ENCODE measurements at places on chromosomes 7 and 10.

DNA sequence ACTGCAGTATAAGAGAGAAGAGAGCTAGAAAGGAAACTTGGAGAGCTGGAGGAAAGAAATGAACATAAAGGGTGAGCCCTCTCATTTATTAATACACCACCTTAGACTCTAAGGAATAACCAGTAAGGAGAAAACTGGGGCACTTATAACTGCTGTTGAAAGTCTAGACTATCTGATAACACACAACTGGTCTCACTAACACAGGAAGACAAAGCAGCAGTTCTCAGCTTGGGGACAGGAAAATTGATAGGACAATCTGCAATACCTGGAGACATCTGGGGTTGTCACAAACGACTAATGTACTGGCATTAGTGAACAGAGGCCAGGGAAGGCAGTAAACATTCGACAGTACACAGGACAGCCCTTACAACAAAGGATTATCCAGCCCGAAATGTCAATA lies 6.8 kb downstream of the ELMO1 start:
- DNase-seq = no peak

GRCh38 chr10:18683427-18683826 lies 24.2 kb downstream of the ARL5B start:
- no peak for DNase-seq

GRCh38 chr10:92692697-92693533 lies 3.2 kb downstream of the HHEX start:
- no peak for DNase-seq

DNA sequence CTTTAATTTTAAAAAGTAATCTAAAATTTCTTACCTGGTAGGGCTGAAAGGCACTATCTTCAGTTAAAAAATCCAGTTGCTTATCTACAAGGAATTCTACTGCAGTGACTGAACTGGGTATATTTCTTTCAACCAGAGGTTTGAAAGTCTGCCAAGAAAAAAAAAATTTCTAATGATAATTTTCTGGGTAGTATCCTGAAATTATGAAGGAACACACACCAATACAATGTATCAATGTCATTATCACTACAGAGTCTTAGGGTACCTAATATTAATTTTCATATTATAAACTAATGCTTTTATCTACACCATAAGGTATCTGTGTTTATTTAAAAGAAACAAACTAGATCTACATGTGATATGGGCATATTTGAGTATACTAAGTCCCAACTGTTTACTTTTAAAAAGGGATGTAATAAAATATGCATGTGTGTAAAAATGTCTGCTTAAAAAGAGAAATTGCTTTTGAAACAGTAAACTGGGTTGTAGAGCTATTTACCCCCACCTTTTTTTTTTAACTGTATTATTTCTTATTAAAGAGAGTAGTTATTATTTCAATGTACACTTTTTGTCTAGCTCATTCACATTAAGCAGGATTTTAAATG lies 131.6 kb downstream of the NRBF2 start:
- no peak for DNase-seq

GRCh38 chr7:2909471-2910039 lies 65.4 kb upstream of the GNA12 start:
- DNase-seq = no peak

GRCh38 chr7:51539840-51540239 lies 223.2 kb upstream of the COBL start:
- no peak for DNase-seq

DNA sequence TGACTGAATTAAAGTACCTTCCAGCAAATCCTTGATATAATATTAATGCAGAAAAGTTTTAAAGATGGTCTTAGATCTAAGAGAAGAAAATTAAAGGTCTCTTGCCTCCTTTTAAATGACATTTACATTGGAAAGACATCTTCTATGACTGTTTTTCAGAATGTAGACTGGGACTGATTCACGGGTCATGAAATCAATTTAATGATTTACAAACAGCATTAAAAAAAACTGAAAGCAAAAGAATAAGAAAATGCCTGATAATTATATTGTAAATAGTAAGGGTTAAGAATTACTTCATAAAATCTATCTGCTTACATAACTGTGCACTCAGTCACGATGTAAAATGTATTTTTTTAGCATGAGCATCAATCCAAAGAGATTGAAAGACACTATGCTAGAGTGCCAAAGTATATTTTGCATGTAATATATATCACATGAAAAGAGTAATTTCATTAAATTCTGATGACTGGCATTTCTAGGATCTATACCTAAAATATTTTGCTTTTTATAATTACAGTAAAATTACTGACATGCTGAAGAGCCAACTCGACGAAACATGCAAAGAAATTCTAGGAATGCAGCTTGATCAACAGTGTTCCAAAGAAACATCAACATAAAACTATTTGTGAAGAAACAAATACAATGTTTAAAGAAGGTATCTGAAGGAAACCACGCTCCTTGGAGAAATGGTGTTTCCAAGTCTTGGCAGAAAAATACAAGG lies 35.1 kb downstream of the RTKN2 start:
- DNase-seq = no peak

GRCh38 chr7:138400400-138400886 lies 59.6 kb upstream of the TRIM24 start:
- no peak for DNase-seq

DNA sequence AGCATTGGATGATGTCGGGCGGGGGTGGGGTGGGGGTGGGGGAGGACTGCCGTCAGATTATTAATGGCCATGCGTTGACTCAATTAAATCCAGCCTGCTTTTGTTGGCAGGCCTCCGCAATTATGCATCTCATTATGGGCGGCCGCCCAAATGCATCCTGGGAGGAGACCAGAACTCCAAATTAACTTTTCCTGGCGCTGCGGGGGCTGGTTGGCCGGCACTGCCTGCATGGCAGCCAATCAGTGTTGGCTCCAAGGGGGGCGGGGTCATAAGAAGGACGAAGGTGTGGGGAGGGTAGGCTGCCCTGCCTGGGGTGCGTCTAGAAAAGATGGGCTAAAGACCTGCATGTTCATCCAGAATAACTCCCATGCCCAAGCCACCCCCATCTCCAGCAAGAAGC lies 83.9 kb upstream of the PAX2 start:
- DNase-seq = no peak

DNA sequence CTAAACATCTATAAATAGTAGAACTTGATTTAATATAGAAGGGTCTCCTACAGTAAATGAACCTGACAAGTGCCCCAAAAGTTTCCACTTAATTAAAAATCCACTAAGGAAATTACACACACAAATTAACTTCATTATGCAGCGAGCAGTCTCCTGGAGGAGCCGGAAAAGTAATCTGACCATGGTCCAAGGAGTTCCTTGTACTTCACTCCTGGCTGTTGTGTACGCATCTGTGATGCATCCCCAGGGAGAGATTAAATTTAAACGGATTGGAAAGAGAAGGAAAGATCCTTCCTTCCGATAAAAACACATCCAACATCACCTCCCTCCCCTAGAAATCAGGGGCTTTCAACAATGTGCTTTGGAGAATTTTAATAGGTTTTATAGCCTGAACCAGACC lies 85.5 kb downstream of the PARD3 start:
- no peak for DNase-seq

DNA sequence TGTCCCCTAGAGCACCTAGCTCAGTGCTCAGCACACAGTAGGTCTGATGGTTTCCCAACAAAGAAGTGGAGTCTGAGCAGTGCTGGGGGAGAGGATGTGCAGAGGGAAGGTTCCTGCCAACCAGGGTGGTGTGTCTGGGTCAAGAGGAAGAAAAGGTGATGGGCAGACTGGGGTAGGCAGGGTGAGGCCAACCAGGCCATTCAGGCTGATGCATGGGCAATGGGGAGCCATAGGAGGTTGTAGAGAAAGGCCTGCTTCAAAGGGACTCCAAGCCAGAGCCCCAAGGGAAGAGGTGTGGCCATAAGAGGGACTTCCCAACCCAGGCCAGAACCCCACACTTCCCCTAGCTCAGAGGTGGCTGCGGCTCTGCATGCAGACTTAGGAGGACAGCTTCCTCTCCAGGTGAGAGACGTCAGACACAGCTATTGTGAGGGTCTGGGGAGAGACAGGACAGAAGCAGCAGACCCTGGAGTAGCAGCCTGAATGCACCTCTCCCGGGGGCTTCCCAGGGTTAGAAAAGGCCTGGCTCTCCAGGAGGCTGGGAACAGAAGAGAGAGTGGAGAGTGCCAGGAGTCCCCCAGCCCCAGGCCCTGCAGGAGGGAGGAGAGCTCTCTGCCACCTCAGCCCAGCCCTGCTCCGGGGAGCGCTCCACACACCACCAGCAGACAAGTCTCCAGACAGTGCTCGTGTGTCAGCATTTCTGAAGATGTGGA lies 87.4 kb upstream of the ZMIZ1 start:
- DNase-seq = no peak

DNA sequence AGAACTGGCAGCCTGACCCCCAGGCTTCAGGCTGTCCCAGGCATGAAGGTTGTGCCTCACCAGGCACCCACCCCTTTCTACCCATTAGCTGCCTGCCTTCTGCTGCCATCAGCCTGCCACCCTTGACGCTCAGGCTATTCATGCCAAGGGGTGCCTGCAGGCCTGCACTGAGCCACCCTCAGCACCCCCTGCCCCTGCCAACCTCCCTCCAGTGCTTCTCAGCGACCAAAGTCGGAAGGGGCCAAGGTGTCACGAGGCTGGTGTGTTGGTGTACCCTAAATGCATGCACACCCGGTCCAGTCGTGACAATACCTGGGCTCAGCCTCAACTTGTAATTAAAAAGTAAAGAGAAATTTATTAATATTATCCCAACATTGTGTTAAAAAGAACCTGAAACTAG lies 422.7 kb downstream of the ARL4A start:
- DNase-seq = no peak

DNA sequence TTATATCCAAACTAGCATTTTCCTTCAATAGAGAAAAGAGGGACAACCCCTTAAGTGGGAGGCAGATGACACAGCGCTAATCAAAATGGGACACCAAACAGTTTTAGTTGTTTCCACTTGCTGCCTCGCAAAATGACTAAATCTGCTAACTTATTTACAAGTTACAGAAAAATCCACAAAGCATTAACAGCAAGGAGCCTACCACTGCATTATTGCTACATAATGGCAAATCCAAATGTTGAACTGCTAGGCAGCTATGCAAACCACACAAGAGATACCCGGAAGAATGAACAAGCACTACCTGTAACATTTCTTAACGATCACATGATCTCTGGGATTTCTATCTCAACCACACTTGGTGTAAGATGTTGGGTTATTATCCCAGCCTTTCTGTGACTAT lies 96.7 kb downstream of the SFMBT2 start:
- DNase-seq = no peak

DNA sequence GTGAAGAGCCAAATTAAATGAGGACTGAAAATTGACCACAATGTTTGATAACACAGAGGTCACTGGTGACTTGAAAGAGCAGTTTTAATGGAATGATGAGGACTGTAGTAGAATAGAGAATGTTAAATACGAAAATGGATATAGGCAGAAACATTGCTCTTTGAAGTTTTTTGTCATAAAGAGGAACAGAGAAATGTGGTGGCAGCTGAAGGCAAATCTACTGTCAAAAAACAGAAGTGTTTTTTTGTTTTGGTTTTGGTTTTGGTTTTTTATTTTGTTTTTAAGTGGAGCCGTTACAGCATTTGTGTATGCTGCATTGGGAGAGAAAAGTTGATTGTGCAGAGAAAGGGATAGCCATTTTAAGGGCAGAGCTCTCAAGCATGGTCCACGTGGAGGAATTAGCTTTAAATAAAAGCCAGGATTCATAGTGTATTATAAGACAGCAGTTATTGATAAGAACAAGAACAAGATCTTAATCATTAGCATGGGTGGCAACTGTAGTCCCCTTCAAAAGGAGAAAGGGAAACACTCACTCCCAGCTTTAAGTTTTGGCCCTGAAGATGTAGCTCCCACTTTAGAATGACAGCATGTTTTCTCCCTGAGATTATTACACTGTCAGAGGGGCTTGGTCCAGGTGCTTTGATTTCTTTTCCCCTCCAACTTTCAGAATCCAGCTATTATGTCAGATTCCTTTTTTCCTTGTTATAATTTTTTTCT lies 156.7 kb upstream of the BET1 start:
- no peak for DNase-seq

DNA sequence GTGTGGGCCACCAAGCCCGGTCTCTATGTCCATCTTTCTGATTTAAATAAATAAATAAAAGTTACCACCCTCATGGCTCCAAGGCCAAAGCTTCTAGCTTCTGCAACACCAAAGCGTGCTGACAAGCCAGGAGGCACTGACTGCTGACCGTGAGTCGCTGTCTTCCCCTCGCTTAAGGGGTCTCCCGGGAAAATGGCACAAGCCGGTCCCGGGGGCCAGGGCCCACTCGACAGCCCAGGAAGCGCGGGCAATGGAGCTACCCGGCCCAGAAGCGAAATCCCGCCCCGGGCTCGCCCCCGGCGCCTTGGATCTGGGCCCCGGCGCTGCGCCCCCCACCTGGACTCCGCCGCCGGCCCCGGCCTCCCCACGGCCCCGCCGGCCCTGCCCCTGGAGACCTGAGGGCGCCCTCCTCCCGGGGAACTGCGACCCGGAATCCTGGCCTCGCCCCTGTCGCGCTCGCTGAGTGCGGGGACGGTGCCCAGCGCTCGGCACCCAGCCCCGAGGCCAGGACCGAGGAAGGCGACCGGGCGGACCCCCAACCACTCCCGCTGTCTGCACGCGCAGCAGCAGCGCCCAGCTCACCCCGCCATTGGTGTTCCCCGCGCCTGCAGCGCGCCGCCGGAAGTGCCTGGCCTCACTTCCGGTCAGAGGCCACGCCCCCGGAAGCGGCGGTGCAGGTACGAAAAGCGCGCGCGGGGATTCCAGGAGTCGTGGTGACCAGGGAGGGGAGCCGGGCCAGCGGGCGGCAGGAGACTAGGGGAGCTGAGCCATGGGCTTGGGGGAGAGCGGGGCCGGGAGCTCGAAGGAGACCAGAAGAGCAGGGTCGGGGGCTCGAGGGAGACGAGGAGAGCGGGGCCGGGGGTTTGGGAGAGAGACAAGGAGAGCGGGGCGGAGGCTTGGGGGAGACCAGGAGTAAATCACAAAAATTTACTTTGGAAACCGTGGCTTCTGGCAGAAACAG lies at the start of the genes MRM2 and NUDT1:
Gene MRM2, minus strand, starts transcription at position 626 of the 961 bp plus-strand sequence. Its CDS starts 36 bp downstream, at position 590.
Gene NUDT1, plus strand, starts transcription at position 647 of the 961 bp plus-strand sequence. CDS start 2,349 bp downstream, outside the sequence.
- DNase-seq = peak; percentile 82

- DNase-seq = no peak
Measured at GRCh38 chr10:99981581-99982199, 28.1 kb downstream of the DNMBP start.

- no peak for DNase-seq
Measured at GRCh38 chr10:3105166-3105565, 37.8 kb downstream of the PFKP start.

DNA sequence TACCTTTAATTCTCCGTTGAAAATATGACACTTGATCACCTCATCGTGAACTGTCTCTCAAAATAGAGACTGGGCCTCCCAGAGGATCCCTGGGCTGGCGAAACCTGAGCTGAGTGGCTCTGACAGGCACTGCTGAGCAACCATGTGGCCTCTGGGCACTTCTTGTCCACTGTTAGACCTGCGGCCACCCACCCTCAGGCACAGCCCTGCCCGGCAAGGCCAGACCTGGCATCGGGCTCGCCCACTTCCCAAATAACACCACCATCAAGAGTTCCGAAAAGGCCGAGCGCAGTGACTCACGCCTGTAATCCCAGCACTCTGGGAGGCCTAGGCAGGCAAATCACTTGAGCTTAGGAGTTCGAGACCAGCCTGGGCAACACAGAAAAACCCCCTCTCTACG lies 82.5 kb downstream of the COBL start:
- DNase-seq = no peak

- DNase-seq = no peak
Measured at GRCh38 chr7:130090745-130091532, 20.6 kb downstream of the KLHDC10 start.

Measured in ureter (tissue), 1 donor.